B cell (primary cell): ENCODE measurements at places on chromosomes 4 and X. TPM values are rescaled to one million over a fixed set of nuclear protein-coding genes. Genes with fewer than 3 reads are reported as not detected.

GRCh38 chr4:7803371-7803770 lies 136.3 kb downstream of the AFAP1 start:
- no peak overlapping the region for H3K27ac ChIP-seq
- H3K4me1 ChIP-seq = no peaks in the 10 kb centered on the region
- no peak overlapping the region for H3K4me3 ChIP-seq
- no peaks in the 10 kb centered on the region for H3K27me3 ChIP-seq
- no peak for DNase-seq
- no peaks in the 10 kb centered on the region for H3K36me3 ChIP-seq

The GPR119 gene
- not detected in 2 replicates for total RNA-seq

The CFI gene
- total RNA-seq = not detected in 2 replicates

GRCh38 chr4:20086799-20087521 lies 164.7 kb upstream of the SLIT2 start:
- no peaks in the 10 kb centered on the region for H3K4me1 ChIP-seq
- no peaks in the 10 kb centered on the region for H3K27me3 ChIP-seq
- H3K4me3 ChIP-seq = no peak overlapping the region
- no peak for DNase-seq
- H3K36me3 ChIP-seq = no peaks in the 10 kb centered on the region

DNA sequence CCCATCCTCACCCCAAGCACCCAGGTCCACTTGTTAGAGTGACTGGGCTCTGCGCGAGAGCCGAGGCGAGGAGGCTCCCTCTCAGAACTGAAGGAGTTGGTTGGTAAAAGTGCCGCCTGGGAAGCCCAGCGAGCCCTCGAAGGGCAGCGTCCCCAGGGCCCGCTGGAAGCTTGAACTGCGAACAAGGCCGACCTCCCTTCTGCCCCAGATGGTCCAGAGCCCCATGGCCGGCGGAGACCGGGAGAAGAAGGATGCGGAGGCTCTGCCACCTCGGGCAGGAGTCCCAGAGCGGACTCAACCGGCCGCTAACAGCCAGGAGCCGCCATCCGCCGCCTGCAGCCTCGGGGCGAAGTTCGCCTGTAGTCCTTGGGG lies 116.3 kb upstream of the TEX13C start:
- H3K27me3 ChIP-seq = peaks cover 6% of the 10 kb centered on the region
- H3K4me1 ChIP-seq = no peaks in the 10 kb centered on the region
- no peaks in the 10 kb centered on the region for H3K36me3 ChIP-seq
- no peak overlapping the region for H3K27ac ChIP-seq

GRCh38 chr4:98581126-98581525 lies 77.3 kb downstream of the TSPAN5 start:
- H3K27me3 ChIP-seq = no peaks in the 10 kb centered on the region
- no peak overlapping the region for H3K4me3 ChIP-seq
- DNase-seq = no peak
- no peaks in the 10 kb centered on the region for H3K36me3 ChIP-seq
- H3K27ac ChIP-seq = no peak overlapping the region

- no peak overlapping the region for H3K4me3 ChIP-seq
- H3K27me3 ChIP-seq = no peaks in the 10 kb centered on the region
- DNase-seq = no peak
Observed at GRCh38 chr4:175215657-175216056, 297.5 kb downstream of the ADAM29 start.

GRCh38 chr4:144685911-144686310 lies 40.0 kb downstream of the HHIP start:
- no peak overlapping the region for H3K27ac ChIP-seq
- no peak for DNase-seq
- no peak overlapping the region for H3K4me3 ChIP-seq
- no peaks in the 10 kb centered on the region for H3K27me3 ChIP-seq
- H3K4me1 ChIP-seq = no peaks in the 10 kb centered on the region

GRCh38 chr4:139844057-139844456 lies 178.4 kb downstream of the MGST2 start:
- DNase-seq = no peak
- no peaks in the 10 kb centered on the region for H3K36me3 ChIP-seq
- peaks cover 4% of the 10 kb centered on the region for H3K4me1 ChIP-seq
- peaks cover 3% of the 10 kb centered on the region for H3K27me3 ChIP-seq
- H3K27ac ChIP-seq = no peak overlapping the region
- no peak overlapping the region for H3K4me3 ChIP-seq

- H3K27me3 ChIP-seq = no peaks in the 10 kb centered on the region
- no peaks in the 10 kb centered on the region for H3K36me3 ChIP-seq
- H3K4me3 ChIP-seq = peak overlapping the region; percentile 73
- H3K4me1 ChIP-seq = peaks cover 25% of the 10 kb centered on the region
Observed at GRCh38 chr4:122152711-122153226, 638 bp downstream of the BLTP1 start.

DNA sequence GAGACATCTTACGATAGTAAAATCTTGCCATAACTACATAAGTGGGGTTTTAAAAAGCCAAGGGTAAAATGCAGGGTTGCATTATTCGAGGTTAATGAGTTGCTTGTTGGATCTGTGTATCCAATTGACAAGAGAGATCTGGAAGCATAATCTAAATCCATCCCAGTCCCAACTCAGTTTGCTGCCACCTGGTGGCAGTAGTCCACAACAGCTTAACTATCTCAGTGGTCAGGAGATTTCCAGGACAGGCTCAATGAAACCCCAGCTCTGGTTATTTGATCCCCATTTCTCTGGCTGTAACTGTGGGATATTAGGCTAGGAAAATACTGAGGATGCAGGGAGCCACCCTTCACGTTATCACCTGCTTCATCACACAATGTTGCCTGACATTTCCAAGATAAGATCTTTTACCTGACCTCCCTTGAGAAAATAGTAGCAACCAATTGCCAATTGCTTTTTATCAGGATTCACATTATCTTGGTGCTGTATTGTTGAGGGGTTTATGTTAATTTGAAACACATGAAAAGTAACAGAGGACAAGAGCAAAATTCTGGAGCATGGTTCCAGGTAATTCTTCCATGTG lies 88.2 kb upstream of the TNIP3 start:
- H3K4me1 ChIP-seq = no peaks in the 10 kb centered on the region

DNA sequence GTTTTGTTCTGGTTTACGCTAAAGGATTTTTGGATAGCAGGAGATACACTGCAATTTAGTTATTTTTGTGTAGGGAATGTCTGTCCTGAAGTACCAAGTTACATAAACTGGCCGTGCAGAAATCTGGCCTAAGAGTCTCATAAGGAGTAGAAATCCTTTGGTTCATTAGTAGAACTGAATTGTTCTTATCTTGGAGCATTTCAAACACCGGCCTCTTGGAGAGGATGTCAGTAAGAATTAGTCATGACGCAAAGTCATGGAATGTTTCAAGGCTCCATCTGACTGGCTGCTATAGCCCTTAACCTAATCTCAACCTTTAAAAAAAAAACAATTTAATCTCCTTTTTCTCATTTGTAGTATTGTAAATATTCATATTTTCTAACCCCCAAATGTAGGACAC lies 15.2 kb downstream of the PDLIM3 start:
- peaks cover 12% of the 10 kb centered on the region for H3K27me3 ChIP-seq
- DNase-seq = no peak
- no peaks in the 10 kb centered on the region for H3K4me1 ChIP-seq
- H3K36me3 ChIP-seq = no peaks in the 10 kb centered on the region
- H3K27ac ChIP-seq = no peak overlapping the region

DNA sequence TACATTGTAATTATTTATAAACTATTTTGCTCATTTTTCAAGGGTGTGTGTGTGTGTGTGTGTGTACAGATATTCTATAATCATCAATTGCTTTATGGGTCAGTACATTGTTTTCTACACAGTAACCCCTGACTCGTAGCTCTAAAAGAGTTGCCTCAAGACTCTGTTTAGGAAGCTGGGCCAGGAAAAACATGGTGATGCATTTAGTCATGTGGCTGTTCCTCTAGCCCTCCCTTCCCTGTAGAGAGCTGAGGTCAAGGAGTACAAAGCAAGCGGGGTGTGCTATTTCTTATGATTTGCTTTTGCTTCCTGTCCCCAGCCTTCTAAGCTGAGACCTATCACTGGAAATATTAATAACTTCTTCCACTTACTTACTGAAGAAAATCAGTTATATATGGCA lies 34.8 kb upstream of the SPANXD start:
- H3K27ac ChIP-seq = no peak overlapping the region
- H3K36me3 ChIP-seq = no peaks in the 10 kb centered on the region
- H3K4me3 ChIP-seq = no peak overlapping the region
- no peaks in the 10 kb centered on the region for H3K4me1 ChIP-seq

GRCh38 chr4:94271248-94271647 lies 63.6 kb downstream of the SMARCAD1 start:
- no peaks in the 10 kb centered on the region for H3K27me3 ChIP-seq
- no peak overlapping the region for H3K27ac ChIP-seq
- H3K36me3 ChIP-seq = peaks cover 5% of the 10 kb centered on the region
- H3K4me1 ChIP-seq = no peaks in the 10 kb centered on the region
- no peak for DNase-seq

The WNK3 gene
- 1.2 and 1.8 TPM in 2 replicates for total RNA-seq

- DNase-seq = peak; percentile 17
- H3K27me3 ChIP-seq = no peaks in the 10 kb centered on the region
- H3K4me1 ChIP-seq = peaks cover 8% of the 10 kb centered on the region
- H3K27ac ChIP-seq = no peak overlapping the region
- H3K36me3 ChIP-seq = no peaks in the 10 kb centered on the region
Observed at GRCh38 chr4:11543706-11544105, 115.0 kb upstream of the HS3ST1 start.

The NDNF gene
- not detected in 2 replicates for total RNA-seq

DNA sequence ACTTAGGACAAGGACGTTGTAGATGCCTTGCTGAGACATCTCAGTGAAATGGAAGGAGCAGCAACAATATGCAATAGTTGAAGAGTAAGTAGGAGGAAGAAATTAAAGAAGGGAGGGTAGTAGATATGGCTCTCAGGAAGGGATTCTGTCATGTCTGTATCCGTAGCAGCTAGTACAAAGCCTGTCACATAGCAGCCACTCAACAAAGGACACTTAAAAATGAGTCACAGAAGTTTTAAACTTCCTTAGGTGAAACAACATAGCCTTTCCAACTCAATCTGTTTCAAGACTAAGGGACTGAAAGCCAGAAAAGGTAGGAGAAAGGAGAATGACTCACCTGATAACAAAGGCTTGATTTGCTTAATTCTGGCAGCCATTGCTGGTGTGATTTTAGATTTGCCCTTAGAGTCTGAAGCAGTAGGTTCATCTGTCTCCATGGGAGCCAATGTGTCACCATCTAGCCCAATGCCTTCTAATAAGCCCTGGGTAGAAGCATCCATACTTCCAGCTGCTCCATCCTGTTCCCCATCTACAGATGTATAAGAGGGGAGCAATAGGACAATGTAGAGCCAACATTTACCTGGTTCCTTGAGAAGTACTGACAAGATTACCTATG lies 86.6 kb downstream of the HUWE1 start:
- H3K4me1 ChIP-seq = no peaks in the 10 kb centered on the region
- no peaks in the 10 kb centered on the region for H3K27me3 ChIP-seq
- no peak for DNase-seq
- no peak overlapping the region for H3K4me3 ChIP-seq
- peaks cover 3% of the 10 kb centered on the region for H3K36me3 ChIP-seq
- no peak overlapping the region for H3K27ac ChIP-seq

The VCX2 gene
- total RNA-seq = not detected in 2 replicates

GRCh38 chr4:184684491-184685189 lies 35.1 kb downstream of the PRIMPOL start:
- H3K4me3 ChIP-seq = no peak overlapping the region
- peaks cover 3% of the 10 kb centered on the region for H3K36me3 ChIP-seq
- H3K27me3 ChIP-seq = no peaks in the 10 kb centered on the region
- no peak overlapping the region for H3K27ac ChIP-seq
- no peak for DNase-seq

The F11 gene
- not detected in 2 replicates for total RNA-seq

The ASMT gene
- 0.66 TPM in 1 of 2 replicates, not detected in the other for total RNA-seq

DNA sequence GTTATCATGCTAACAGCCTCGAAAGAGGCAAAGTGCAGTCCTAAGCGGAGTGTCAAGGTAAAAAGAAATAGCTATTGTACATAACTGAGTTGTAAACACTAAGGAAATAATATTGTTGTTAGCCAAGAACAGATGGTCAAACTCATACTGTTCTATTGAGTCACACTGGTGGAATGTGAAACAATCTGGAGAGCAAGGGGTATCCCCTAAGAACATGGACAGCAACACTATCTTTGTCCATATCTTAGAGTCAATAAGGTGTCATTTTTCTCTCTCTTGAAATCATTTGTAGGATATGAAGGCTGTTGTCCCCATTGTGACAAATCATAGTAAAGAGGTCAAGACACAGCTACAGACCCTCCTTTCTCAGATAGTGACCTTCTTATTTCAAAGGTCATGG lies 4.5 kb upstream of the PDGFC start:
- peaks cover 6% of the 10 kb centered on the region for H3K4me1 ChIP-seq

DNA sequence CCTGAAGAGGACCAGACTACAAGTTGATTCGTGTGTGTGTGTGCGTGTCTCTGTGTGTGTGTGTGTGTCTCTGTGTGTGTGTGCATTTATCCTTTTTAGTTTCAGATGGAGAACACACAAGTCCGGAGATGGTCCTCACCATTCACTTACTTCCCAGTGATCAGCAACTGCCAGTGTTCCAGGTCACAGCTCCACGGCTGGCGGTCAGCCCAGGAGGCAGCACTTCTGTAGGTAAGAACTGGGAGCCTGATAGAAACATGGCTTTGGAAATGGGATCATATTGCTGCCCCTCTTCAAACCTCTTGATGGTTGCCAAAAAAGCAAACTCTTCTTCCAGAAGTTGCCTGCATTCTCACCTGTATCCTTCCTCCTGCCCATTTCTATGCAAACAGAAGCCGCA lies 122.6 kb upstream of the ANXA3 start:
- no peak overlapping the region for H3K27ac ChIP-seq
- no peaks in the 10 kb centered on the region for H3K36me3 ChIP-seq
- H3K4me3 ChIP-seq = no peak overlapping the region
- no peaks in the 10 kb centered on the region for H3K27me3 ChIP-seq
- DNase-seq = no peak

GRCh38 chr4:175716961-175717360 lies 95.1 kb downstream of the GPM6A start:
- no peak overlapping the region for H3K27ac ChIP-seq
- no peaks in the 10 kb centered on the region for H3K27me3 ChIP-seq
- no peak for DNase-seq
- no peak overlapping the region for H3K4me3 ChIP-seq
- H3K4me1 ChIP-seq = no peaks in the 10 kb centered on the region

GRCh38 chrX:18624599-18624998 lies 47.3 kb downstream of the RS1 start:
- H3K27me3 ChIP-seq = no peaks in the 10 kb centered on the region
- DNase-seq = no peak
- H3K36me3 ChIP-seq = no peaks in the 10 kb centered on the region
- H3K27ac ChIP-seq = no peak overlapping the region
- H3K4me1 ChIP-seq = no peaks in the 10 kb centered on the region
- no peak overlapping the region for H3K4me3 ChIP-seq

The PASD1 gene
- total RNA-seq = not detected in 2 replicates

- DNase-seq = no peak
- peaks cover 8% of the 10 kb centered on the region for H3K36me3 ChIP-seq
- H3K27me3 ChIP-seq = no peaks in the 10 kb centered on the region
- H3K4me3 ChIP-seq = no peak overlapping the region
- H3K4me1 ChIP-seq = peaks cover 2% of the 10 kb centered on the region
Observed at GRCh38 chr4:102693262-102693850, 67.4 kb downstream of the MANBA start.

The SNCA gene
- total RNA-seq = 1.3 and 3.4 TPM in 2 replicates
